ENCODE measurements at places on chromosomes 1 and 21.

DNA sequence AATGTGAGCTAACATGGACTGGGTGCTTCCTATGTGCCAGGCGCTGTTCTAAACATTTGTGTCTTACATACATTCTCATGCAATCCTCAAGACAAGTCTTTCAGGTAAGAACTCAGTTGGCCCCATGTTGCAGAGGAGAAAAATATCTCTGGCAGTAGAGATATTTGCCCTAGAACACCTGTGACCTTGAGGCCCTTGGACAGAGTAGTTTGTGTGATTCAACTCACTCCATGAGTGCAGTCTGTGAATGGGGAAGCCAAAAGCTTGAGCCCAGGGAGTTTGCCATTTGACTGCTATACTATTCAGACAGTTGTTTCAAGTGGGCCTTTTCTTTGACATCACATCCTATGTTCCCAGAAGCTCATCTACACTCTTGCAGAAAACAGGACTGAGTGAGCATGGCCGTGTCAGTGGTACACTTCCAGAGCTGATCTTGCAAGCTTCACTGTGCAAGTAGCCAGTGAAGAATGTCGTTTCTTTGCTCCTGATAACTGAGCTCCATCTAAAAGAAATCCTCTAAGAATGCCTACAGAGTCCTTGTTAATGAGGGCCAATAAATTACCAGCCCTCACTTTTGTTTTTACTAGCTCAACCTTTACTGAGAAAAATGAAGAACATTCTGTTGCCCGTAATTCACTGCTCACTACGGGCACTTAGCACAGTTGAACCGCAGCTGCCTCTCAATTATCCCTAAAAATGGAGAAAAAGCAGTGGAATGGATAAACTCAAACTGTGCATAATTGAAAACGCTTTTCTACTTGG, 98.7 kb upstream of the C8B start:
- DNase-seq, result no peak

DNA sequence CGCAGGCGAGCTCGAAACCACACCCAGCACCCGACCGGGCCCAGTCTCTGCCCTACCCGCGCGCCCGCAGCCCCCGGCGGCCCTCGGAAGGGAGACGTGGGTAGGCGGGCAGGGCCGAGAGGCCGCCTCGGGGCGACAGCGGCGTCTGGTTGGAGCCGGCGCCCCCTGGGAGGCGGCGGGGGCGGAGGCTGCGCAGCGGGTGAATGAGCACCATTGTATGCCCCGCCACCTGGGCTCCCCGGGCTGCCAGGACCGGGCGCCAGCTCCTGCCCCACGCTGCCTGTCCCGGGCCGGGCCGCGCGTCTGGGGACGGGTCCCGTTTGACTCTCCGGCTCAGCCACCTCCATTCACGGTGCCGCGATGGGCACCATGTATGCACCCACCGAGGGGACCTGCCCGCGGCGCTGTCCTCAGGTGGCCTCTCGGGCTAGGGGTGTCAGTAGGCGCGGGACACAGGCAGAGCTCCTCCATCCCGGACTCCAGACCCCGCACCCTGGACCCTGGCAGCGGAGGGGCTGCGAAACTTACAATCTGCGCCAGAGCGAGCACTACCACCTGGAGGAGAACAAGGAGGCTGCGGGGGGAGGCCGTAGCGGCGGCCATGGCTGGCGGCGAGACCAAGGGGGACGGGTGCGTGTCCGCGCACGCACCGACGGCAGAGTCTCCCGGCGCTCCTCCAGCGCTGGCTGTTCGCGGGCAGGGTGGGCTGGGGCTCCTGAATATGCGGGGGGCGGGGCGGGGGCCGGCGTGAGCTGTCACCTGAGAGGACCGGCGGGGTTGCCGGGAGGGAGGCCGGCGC, at the start of gene COL9A2:
TSS of gene COL9A2 (minus strand) at position 692 of the 799 bp plus-strand sequence. CDS start at position 603, 89 bp downstream.
- DNase-seq, result peak; percentile 72

- no peak for DNase-seq
Observed at GRCh38 chr1:174953285-174954072, 46.3 kb upstream of the CACYBP start.

DNA sequence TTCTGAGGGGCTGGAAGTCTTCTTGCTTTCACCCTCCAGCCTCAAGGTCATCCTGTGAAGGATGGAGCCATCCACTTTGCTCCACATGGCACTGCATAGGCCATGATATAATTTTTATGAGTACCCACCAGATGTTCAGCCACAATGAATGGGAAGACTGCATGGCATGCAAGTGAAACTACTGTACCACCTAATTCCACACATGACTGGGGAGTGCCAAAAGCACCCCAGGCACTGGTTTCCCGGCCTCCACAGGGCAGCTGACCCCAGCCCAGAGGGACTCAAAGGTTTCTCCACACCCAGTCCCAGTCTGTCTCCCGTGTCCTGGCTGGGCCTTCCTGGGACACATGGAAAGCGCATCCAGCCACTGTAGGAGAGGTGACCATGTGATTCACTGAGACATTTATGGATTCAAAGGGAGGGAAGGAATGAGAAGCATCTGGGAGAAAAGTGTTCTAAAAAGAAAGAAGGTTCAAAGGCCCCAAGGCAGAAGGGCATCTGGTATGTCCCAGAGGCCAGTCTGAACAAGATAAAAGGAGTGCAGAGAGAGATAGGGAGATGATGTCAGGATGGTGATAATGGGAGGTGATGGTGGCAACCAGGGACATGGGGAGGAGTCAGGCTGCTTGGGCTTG, 12.1 kb downstream of the RHOU start:
- DNase-seq, result no peak

DNA sequence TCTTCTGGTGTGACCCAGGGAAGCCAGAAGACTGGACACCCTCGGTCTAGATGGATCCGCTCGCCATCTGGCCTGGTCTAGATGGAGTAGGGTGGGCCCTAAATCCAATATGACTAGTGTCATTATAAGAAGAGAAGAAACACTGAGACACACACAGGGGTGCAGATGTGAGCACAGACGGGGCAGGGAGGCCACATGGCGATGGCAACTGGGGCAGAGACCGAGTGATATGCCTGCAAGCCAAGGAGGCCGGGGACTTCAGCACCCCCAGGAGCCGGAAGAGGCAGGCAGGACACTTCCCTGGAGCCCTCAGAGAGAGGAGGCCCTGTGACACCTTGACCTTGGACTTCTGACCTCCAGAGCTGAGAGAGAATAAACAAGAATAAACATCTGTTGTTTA, 5.6 kb upstream of the TFF3 start:
- no peak for DNase-seq

- no peak for DNase-seq
Observed at GRCh38 chr21:27734146-27734545, 767.3 kb upstream of the ADAMTS5 start.

DNA sequence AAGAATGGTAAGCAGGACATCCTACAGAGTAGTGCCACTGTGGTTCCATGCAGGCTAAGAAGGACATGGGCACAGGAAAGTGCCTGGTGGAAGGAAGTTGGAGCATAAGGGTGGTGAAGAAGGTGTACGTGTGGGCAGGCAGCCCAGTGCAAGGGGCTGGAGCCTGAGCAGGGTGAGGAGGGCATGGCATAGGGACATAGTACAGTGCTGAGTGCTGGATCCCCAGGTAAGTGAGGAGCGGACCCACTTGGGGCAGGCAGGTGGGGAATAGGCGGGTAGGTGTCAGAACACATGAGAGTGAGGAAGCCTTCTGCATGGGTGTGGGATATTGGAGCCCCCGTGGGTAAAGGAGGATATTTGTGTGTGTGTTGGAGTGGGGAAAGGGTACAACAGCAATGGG, 15.7 kb upstream of the LRRC53 start:
- no peak for DNase-seq

DNA sequence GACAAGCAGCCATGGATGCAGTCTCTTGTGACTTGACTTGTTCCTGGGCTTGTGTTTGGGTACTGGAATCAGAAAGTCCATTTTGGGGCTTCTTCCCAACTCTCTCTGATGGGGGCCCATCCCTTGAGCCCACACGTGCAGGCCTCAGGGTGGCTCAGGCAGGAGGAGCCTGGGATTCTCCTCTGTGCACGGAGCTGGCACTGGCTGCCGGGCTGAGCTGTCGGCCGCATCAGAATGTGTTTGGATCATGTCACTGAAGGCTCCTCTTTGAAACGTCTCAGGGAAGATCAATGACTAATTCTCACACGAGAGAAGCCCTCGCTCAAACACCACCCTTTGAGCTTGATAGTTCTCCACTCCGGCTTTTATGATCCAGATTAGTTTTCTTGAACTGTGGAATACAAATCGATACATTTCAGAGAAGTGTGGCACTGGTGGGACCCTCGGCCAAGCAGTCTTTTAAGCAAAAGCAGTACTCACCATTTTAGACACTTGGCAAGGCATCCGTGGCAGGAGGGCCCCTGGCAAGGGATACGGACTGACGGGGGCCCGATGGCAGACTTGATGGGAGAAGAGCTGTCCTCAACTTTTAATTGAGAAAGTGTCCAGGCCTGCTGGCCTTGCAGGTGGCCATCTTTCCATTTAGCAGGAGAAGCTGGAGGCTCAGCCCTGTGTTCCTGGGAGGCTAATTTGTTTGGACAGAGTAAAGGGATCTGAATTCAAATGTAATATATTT, 220.7 kb upstream of the C1orf174 start:
- DNase-seq, result no peak

DNA sequence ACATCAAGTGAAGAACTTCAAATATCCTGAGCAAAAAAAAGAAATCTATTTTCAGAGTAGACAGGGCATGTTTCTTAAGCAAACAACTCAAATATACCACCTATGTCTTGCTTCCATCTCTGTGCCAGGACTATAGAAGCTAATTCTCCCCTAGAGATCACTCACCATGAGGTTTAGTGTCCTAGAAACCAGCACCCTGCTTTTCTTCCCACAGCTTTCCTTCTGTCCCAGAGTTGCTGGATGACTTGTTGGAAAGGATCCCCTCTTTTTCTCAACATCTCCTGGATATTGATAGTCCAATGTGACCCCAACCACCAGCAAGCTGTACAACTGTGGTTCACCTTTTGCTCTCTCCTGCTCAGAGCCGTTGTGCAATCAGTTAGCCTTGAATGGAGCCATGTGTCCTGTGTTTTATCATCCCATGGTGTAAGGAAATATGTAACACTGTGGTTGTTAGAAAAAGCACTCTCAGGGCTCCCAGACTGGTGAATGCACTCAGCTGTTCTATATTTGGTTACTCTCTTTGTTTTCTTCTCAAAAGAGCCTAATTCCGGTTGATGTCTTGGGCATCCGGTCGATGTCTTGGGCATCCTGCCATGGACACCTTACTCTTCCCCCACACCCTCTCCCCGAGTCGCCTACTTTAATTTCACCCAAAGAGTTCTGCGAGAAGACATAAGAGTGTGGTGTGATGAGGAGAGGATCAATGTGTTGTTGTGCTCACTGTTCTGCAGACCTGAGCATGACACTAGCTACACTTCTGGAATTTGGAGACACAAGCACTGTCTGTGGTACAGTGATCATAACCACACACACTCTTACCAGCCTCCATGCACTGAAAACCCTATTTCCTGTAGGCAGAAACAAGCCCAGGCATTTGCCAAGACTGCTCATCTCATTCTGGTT, 1.7 kb downstream of the TNFSF4 start:
- DNase-seq, result no peak

DNA sequence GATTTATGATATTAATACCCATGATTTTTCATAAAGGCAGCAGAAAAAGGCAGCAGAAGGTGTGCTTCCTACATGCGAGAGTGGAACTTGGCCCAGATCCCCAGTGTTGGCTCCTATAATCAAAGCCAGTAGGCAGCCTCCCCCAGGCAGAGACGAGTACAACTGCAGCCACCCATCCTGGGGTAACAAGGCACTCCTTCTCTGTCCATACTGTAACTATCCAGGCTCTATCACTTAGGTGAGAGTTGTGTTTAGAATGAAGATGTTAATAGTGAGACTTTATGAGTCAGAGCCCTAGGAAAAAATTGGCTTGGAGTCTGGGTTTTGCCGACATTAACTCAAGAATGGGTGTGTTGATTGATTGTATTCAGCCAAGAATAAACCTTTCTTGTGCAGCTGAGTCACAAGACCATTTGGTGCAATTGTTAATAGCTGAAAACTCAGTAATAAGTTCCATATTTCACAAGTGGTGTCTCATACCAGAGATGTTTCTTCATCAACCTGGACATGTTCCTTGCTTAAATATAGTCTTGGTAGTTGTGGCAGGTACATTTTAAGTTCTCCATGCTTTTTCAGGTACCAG, 322.3 kb downstream of the DUSP10 start:
- DNase-seq, result no peak

DNA sequence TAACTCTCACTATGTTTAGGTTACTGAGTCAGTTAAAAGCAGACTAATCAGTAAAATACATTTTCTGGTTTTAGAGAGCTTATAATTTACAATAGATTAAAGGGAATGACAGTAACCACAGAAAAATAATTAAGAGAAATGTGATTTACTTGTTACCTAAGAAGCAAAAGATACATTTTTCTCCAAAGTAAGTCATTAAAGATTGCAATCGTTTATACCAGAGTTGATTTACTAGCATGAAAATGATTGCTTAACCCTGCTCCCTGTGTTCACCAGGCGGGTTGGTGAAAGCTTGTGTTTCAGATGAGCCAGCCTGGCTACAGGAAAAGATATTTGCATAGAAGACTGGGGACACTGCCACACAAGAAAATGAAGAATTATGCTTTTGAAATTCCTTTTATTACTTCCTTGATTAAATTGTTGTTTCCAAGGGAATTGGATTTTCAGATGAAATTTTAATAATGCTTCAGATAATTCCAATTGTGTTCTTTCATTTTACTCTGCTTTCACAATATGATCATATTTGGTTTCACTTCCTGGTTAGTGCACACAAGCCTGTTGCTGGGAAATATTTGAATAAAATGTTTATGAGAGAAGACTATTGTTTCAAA, 27.9 kb downstream of the LRRC8B start:
- DNase-seq, result no peak

DNA sequence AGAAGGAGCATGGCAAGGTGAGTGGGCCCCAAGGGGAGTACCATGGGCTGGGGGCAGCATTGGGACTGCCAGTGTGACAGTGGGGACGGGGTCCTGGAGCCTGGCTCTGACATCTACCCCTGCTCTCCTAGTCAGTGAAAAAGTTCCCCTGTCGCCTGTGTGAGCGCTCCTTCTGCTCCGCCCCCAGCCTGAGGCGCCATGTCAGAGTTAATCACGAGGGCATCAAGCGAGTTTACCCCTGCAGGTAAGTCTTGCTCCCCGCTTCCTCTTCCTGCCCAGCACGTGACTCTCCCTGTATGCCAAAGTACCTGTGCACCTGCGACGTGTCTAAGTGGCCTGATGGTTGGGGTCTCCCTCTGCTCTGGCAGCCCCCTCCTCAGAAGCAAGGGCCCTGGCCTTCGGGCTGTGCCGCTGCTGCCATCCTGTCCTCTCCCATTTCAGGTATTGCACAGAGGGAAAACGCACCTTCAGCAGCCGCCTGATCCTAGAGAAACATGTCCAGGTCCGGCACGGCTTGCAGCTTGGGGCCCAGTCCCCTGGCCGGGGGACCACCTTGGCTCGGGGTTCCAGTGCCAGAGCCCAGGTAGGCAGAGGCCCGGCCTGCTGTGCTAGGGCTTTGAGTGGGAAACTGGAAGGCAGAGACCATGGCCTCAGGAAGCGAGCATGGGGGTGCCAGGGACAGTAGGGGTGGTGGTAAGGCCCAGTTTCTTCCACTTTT, 8.1 kb downstream of the ZNF687 start:
- DNase-seq, result no peak

GRCh38 chr1:177645491-177646190, 324.2 kb downstream of the SEC16B start:
- DNase-seq, result no peak

Measured in NCI-H2171 (cell line).